ENCODE measurements at places on chromosomes 11 and 22. TPM values are rescaled to one million over a fixed set of nuclear protein-coding genes. Genes with fewer than 3 reads are reported as not detected.
A peak's percentile ranks its signal among the peaks of the same experiment; 100 is the strongest.

- peak; percentile 42 for DNase-seq
Measured at GRCh38 chr11:100208207-100208606, 478.9 kb upstream of the ARHGAP42 start.

GRCh38 chr11:130318031-130318673, 3.4 kb upstream of the ZBTB44 start:
- DNase-seq: no peak

GRCh38 chr11:135069890-135070289, 657.8 kb upstream of the B3GAT1 start:
- DNase-seq: peak; percentile 0

GRCh38 chr22:24432059-24432853, 4.9 kb downstream of the ADORA2A start:
- no peak for DNase-seq

DNA sequence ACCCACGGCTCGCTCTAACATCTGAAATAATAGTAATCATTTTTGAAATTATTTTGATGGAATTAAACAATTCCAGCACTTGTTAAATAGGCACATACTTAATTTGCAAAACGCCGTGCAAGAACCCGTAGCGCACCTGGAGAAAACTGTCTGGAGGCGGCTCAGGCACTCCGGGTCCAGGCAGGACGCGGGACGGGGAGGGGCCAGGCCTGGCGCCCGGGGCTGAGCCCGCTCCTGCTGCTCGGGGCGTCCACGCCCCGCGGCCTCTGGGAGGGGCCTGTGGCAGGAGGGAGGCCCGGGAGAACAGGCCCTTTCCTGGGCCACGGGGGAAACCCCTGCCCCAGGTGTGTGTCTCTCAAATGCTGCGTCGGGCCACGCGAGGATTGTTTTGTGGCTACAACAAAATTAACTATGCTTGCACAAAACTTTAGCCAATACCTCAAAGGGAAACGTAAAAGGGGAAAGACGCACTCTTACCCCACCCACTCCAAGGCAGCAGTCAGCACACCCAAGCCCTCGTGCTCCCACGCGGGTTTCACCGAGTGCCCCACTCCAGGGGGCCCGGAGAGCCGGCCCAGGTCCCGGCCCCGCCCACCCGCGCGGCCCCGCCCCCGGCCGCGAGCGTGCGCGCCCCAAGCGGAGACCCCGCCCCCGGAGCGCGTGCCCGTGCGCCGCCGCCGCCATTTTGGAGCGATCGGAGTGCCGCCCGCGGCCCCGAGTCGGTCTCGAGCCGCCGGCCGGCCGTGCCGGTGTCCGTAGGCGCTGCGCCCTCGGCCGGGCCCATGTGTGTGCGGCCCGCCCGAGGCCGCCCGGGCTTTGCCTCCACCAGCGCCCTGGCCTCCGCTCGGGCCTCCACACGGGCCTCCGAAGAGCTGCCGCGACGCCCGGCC, at the start of gene PPP6R2:
TSS of gene PPP6R2 (plus strand) at position 677 of the 890 bp plus-strand sequence. CDS start 50,582 bp downstream, outside the sequence.
- peak; percentile 57 for DNase-seq

DNA sequence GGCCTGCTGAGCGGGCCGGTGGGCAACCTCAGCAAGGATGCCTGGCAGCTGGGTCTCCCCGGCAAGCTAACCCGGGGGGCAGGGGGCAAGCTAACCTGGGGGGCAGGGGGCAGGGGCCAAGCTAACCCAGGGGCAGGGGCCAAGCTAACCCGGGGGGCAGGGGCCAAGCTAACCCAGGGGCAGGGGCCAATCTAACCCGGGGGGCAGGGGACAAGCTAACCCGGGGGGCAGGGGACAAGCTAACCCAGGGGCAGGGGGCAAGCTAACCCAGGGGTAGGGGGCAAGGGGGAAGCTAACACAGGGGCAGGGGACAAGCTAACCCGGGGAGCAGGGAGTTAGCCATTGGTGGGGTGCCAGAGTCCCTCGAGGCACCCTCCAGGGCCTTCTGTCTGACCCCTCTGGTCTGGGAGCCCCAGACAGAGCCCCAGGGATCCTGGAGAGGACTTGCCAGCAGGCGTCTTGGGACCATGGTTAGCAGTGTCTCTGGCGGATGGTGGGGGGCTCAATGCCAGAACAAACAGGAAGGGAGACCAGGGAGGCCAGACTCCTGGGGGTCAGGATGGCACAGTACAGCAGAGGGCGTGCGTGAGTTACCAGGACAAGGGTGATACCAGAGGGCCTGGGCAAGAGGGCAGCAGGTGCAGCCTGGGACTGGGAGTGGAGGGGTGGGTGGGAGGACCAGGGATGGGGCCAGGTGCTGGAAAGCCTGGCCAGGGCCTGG, 16.1 kb downstream of the IGF2 start:
- DNase-seq: no peak

DNA sequence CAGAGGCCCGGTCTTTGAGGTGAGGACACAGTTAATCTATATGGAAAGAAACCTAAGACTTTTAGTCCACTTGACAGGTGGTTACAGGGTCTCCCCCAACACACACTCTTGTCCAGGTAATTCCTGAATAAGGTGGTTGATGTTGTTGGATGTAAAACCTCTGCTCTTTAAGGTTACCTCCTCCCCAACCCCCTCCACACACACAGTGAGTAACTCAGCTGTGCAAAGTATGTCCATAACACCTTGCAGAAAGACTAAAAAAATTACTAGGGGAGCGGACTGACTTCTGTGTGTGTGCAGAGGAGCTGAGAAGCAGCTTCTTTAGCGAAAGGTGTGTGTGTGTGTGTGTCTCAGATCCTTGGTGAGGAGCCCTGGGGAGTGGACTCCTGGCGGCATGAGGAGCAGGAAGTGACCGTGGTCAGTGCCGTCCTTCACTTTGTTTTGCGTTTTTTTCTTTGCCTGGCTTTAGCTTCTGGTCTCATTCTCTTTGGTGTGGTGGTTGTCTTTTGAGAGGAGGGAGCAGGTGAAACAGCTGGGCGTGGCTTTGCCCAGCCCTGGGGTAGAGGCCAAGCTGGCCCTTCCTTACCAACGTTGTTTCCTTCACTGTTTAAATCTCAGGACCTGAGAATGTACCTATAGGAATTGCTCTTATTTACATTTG, 1.7 kb downstream of the ZBED4 start:
- DNase-seq: peak; percentile 46

- no peak for DNase-seq
Measured at GRCh38 chr11:14079011-14079410, 116.5 kb downstream of the SPON1 start.

DNA sequence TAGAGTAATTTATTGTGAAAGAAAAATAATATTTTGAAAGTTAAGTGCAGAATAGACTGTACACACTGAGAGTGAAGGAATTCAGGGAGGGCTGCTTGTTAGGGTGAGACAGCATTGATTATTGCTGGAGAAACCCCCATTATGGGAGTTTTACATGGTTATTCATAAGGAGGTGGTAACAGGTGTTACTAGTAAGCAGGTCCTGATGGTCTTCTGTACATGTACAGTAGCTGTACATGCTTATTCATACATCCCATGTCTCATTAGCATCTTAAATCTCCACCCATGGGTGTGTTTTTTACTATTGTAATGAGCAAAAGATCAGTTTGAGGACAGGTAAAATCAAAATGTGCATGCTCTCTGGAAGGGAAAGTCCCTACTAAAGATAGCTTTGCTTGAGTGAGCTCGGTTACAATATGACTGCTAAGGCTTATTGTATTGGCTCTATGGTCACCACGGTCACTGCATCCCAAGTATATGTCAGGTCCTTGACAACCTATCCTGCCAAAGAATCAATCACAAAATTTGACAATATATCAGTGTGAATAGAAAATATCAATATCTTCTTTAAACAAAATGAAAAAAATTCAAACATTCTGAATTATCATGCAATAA, 6.2 kb downstream of the KDM4F start:
- no peak for DNase-seq

- DNase-seq: no peak
Measured at GRCh38 chr11:102186551-102187191, 76.4 kb downstream of the YAP1 start.

DNA sequence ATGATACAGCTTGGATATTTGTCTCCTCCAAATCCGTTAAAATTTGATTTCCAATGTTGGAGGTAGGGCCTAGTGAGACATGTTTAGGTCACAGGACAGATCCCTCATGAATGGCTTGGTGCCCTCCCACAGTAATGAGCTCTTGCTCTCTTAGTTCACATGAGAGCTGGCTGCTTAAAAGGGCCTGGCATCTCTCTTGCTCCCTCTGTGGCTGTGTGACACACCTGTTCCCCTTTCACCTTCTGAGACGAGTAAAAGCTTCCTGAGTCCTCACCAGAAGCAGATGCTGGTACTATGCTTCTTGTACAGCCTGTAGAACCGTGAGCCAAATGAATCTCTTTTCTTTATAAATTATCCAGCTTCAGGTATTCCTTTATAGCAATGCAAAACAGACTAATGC, 3.5 kb downstream of the VPS37C start:
- DNase-seq: no peak

The PRSS23 gene
- 537 TPM for total RNA-seq

The MFNG gene
- not detected for total RNA-seq

DNA sequence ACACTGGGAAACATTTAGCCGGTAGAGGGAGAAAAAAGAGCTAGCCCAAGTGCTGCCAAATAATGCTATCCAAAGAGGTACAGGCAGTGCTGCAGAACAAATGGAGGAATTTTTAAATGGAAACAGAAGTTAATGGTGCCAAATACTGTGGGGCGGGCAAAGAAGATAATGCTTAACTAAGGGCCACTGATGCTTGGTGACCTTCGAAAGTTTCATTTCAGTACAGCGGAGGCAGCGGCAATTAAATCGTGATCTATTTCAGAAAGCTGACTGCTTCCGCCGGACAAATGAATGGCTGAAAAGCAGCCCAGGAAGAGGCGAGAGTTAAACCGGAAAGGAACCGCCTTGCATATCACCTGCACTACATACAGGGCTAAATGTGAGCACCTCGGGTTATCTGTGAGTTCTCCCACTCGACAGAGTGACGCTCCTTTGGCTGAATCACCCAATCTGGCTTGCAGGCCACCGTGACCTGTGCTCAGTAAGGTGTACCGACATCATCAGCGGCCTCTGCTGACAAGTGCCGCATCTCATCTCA, 42.1 kb downstream of the CADM1 start:
- no peak for DNase-seq

- DNase-seq: no peak
Measured at GRCh38 chr22:40853333-40853732, 3.1 kb downstream of the ST13 start.

The SCGB1D2 gene
- total RNA-seq: not detected

The CDCA5 gene
- 78.4 TPM for total RNA-seq

The ELF5 gene
- not detected for total RNA-seq

DNA sequence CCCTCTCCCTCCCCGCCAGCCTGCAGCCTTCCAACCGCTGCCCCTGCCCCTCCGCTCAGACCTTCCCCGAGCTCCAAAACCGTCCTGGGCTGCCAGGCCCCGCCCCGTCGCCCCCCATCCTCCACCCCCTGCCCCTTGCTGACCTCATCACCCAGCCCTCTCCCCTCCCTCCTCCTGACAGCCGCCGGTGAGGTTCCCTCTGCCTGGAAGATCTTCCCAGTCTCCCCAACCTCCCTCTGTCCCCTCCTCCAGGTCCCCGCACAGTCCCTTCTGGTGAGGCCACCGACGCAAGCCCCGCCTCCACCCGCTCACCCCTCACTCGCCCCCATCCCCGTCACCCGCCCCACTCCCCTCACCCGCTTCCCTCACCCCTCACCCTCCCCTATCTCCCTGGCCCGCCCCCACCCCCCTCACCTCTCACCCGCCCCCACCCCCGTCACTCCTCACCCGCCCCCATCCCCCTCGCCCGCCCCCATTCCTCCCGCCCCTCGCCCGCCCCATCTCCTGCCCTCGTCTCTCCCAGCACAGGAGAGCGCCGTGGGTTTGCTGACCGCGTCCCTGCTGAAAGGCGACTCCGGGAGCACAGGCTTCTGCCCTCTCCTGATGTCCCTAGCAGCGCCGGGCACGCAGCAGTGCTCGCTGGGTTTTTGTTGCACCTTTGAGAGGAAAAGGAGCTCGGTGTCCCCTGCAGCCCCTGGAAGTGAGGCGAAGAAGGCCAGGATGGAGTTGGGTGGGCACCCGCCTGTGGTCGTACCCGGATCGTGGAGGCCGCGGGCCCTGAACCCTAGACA, 16.4 kb upstream of the UPK3A start:
- DNase-seq: no peak

DNA sequence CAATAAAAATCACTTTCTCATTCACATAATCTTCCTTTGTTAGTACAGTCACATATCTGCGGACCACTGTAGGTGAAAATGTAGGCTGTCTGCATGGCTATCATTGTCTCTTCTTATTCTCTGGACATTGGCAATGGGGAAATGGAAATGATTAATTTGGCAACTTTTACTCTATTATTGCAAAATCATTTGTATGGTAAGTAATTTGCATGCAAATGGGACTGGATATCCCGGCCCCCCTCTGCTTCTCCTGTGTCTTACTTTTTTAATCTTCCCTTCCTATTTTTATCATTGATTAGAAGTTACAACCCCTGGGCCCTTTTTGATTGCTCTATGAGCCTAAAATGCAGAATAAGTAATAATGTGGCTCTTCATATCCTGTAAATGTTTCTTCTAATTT, 6.0 kb downstream of the GRK3 start:
- no peak for DNase-seq

Data from HT1080 (cell line).